ENCODE measurements at places on chromosomes 1 and 21. TPM values are rescaled to one million over a fixed set of nuclear protein-coding genes. Genes with fewer than 3 reads are reported as not detected.

- peaks cover 20% of the 10 kb centered on the region for H3K4me1 ChIP-seq
- no peak overlapping the region for H3K4me3 ChIP-seq
- H3K36me3 ChIP-seq, result no peaks in the 10 kb centered on the region
- no peak for DNase-seq
- H3K27ac ChIP-seq, result no peak overlapping the region
- no peaks in the 10 kb centered on the region for H3K27me3 ChIP-seq
These were observed 7.0 kb downstream of the DSTYK start for GRCh38 chr1:205204552-205204951.

- no peaks in the 10 kb centered on the region for H3K27me3 ChIP-seq
- DNase-seq, result no peak
- H3K27ac ChIP-seq, result no peak overlapping the region
- no peaks in the 10 kb centered on the region for H3K36me3 ChIP-seq
These were observed 259.6 kb downstream of the PTBP2 start for GRCh38 chr1:96981181-96981580.

- no peak overlapping the region for H3K4me3 ChIP-seq
- peaks cover 4% of the 10 kb centered on the region for H3K4me1 ChIP-seq
- DNase-seq, result no peak
- H3K27ac ChIP-seq, result no peak overlapping the region
These were observed 5.4 kb upstream of the ALPL start for GRCh38 chr1:21503706-21504377.

- H3K27ac ChIP-seq, result no peak overlapping the region
- peaks cover 26% of the 10 kb centered on the region for H3K4me1 ChIP-seq
- H3K4me3 ChIP-seq, result no peak overlapping the region
- H3K36me3 ChIP-seq, result no peaks in the 10 kb centered on the region
- H3K27me3 ChIP-seq, result no peaks in the 10 kb centered on the region
These were observed 17.4 kb upstream of the USP24 start for GRCh38 chr1:55232448-55233144.

- H3K4me1 ChIP-seq, result peaks cover 18% of the 10 kb centered on the region
- no peak for DNase-seq
- no peak overlapping the region for H3K4me3 ChIP-seq
- H3K27me3 ChIP-seq, result no peaks in the 10 kb centered on the region
- peaks cover 4% of the 10 kb centered on the region for H3K36me3 ChIP-seq
- no peak overlapping the region for H3K27ac ChIP-seq
These were observed 112.7 kb upstream of the JUN start for GRCh38 chr1:58896246-58897183.

GABRD gene
- not detected for total RNA-seq
